Activated CD8-positive, alpha-beta memory T cell treated with anti-CD3 and anti-CD28 coated beads, Interleukin-2, amount 10 ng/mL, durations not matched to agents 7 days and 5 days (primary cell): ENCODE measurements at places on chromosomes 6 and 20.

GRCh38 chr20:32511358-32512046, 73.6 kb downstream of the NOL4L start:
- DNase-seq = no peak

- no peak for DNase-seq
Observed at GRCh38 chr6:75167325-75167724, 38.5 kb downstream of the COL12A1 start.

- no peak for DNase-seq
Observed at GRCh38 chr6:81939766-81940165, 187.3 kb upstream of the TENT5A start.

DNA sequence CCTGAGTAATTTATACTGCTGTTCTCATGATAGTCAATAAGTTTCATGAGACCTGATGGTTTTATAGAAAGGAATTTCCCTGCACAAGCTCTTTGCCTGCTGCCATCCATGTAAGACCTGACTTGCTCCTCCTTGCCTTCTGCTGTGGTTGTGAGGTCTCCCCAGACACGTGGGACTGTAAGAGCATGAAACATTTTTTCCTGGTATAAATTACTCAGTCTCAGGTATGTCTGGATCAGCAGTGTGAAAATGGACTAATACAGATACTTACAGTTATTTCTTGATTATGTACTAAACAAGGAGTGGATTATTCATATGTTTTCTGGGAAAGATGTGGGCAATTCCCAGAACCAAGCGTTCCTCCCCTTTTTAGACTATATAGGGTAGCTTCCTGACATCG, 1.9 kb upstream of the TRIM38 start:
- DNase-seq = no peak

- no peak for DNase-seq
Observed at GRCh38 chr6:87230801-87231200, 75.4 kb downstream of the ZNF292 start.
